GM12878 (cell line): ENCODE measurements at places on chromosomes 5 and 9.

- DNase-seq: no peak
Observed at GRCh38 chr9:26756881-26757280, 135.7 kb downstream of the CAAP1 start.

DNA sequence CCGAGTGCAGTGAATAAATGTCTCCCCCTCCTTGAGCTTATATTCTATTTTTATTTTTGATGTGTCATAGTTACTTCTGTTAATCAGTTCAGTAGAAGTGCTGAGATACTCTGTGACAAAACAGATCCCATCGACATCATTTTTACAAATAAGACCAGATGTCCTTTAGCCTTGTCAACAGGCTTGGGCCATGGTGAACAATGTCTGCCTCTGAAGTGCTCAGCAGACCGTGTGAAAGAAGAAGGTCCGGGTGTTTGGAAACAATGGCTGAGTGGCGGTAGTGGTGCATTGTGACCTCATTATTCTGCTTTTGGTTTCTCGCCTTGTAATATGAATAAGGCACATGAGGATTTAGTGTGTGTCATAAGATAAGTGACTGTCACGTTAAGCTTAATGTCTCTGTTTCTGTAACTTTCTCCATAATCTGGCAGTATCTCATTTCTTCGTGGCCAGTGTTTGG is 71.2 kb downstream of the SYK start:
- no peak for DNase-seq

- DNase-seq: no peak
Observed at GRCh38 chr9:4027606-4028005, 272.3 kb downstream of the GLIS3 start.

- no peak for DNase-seq
Observed at GRCh38 chr9:116467740-116468351, 219.3 kb upstream of the TRIM32 start.

DNA sequence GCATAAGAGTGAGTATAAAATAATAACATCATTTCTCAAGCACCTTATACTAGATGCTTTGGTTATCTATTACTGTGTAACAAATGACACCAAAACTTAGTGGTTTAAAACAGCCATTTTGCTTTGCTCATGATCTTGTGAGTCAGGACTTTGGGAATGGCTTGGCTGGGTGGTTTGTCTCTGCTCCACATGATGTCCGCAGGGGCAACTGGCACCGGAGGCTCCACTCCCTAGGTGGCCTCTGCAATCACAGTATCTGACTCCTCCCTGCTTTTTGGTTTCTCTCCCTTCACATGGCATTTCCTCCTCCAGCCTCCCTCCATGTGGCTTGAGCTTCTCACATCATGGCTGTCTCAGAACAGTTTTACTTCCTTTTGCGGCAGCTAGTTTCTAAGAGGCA is 259.5 kb downstream of the GAS1 start:
- DNase-seq: no peak

DNA sequence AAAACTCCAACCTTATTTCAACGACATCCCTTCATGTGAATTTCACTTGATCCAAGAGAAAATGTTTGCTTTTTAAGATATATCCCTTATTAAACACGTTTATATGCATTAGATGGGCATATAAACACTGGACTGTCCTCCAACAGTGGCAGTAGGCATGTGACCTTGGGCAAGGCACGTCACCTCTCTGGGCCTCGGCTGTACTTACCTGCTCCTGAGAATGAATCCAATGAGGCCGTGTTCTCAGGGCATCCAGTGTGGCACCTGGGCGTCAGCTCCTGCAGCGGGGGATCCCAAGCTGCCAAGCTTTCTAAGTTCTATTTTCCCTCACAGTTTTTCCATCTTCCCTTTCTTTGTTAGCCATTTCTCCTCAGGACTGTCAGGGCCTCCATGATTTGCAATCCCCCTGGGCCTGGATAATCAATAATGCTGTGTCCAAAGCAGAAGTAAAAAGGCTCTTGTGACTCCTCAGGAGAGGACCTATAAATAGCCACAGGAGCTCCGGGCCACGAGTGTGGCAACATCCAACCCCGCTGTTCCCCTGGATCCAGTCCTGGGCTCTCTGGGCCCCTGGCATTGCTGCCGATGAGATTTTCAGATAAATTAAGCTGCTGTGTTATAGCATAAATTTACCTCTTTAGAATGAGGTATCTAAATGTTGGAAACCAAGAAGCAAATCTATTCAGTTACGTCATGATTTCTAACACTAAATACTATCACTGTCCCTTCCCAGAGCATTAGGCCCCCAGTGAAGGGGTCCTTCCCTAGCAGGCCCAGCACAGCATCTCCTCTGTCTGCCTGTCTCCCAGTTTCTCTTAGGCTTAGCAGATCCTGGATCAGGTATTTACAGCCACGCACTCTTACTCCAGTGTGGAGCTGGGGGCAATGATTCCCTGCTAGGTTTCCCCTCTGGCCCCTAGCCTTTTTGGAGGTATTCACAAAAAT is 76.8 kb downstream of the PTPN3 start:
- DNase-seq: no peak

DNA sequence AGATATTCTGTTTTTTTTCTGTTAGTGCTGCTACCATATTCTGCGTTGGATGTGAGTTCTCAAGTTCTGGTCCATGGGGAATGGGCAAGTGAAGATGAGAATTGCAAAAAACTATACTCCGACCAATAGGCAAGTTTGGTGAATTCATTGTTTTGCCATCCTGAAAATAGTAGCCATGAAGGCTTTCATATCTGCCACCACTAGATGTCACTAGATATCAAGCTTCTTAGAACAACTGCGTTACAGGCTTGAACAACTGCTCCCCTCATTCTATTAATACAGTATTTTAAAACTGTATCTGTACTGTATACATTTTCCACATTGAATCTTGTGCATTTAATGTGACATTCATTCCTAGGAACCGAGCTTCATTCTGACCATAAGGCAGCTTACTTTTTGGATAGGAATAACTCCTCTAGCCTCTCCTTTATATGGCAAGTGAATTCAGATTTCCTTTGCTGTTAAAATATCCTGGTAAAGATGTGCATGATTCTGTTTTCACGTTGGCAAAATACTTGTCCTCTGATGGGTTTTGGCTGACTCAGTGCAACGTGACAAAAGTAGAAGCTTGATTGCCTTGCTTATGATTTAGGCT is 163.6 kb downstream of the SREK1 start:
- DNase-seq: no peak

- no peak for DNase-seq
Observed at GRCh38 chr5:101796427-101796826, 499.7 kb downstream of the SLCO4C1 start.

GRCh38 chr5:17378346-17378997 is 119.6 kb upstream of the TAF11L2 start:
- no peak for DNase-seq

DNA sequence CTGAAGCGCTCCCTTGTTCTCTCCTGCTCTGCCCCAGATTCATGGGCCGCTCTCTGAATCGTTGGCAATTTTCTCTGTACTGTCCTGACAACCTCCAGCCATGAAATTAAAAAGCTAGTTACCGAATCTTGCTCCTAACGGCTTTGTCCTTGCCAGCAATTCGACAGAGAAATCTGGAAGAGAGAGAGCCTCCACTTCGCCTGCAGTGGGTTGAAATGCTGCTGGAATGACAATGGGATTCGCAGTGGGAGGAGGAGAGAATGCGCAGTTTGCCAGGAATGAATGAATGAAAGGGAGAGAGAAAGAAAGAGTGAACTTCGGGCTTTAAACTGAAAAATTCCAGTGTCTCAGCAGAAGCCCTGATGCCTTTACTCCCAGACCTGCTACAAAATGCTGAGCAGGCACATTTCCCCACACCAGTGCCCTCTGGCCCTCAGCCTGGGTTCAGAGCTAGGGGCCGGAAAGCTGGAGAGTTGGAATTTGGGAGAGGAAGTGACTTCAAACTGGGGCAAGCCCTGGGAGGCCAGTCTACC is 11.5 kb upstream of the BOD1 start:
- DNase-seq: no peak

GRCh38 chr9:135150981-135151380 is 63.5 kb downstream of the OLFM1 start:
- no peak for DNase-seq

GRCh38 chr5:138455232-138455930 is 9.9 kb upstream of the EGR1 start:
- DNase-seq: no peak

DNA sequence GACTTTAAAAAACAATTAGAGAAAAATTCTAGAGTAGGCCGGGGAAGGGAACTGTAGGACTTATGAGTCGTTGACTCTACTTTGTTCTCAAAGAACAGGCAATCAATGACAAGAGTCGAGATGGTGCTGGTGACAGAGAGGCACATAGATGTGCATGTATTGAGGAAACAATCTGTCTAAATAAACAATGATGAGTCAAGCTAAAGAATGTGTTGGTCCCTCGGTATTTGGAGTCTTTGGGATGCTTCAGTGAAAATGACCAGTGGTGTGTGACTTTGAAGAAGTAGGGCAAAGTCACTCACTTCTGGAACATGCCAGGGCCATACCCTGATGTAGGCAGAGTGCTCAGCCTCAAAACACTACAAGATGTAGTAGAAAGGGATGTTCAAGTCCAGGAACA is 288.1 kb upstream of the PANK3 start:
- DNase-seq: no peak

- no peak for DNase-seq
Observed at GRCh38 chr5:58484505-58484904, 6.7 kb upstream of the GAPT start.

GRCh38 chr5:172688349-172689217 is 47.5 kb downstream of the NEURL1B start:
- DNase-seq: no peak

- DNase-seq: no peak
Observed at GRCh38 chr9:125161284-125161918, 18.1 kb upstream of the SCAI start.

DNA sequence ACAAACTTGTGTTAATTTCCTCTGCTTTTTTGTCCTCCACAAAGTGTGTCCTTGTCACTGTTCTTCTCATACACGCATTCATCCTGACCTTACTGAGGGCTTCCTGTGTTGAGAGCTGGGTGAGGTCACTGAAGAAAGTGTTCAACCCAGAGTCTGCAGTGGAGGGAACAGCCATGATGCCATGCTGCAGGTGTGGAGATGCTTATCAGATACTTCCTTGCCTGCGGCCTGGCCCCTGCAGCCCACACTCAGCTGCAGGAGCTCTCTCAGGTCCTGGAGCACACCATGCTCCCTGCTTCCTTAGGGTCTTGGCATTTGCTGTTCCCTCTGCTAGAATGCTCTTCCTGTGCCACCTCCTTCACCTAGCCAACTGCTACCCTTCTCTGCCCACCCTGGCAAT is 108.1 kb upstream of the SPRY4 start:
- no peak for DNase-seq
